ENCODE measurements at places on chromosomes 6 and 20.

GRCh38 chr6:24883618-24884017 is 52.1 kb downstream of the RIPOR2 start:
- peak; percentile 85 for DNase-seq

GRCh38 chr6:38720295-38720694 is 5.2 kb downstream of the DNAH8 start:
- peak; percentile 22 for DNase-seq

DNA sequence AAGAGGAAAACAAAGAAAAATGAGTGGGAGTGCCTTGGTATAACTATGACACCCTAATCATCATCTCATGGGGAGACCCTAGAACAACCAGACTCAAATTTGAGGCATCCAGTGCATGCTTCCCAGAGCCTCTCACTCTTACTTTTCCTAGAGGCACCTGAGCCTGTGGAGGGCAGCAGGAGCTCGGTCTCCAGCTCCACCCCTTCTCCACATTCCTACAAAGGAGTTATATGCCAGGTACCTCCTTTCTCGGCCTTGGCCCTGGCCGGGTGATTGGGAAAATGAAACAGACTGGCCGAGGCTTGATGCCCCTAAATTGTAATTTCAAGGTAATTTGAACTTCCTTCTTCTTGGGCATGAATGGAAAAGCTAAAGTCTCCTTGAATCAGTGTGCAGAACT is 761.2 kb upstream of the CHD6 start:
- DNase-seq: no peak

GRCh38 chr6:33142501-33143070 is 49.7 kb downstream of the COL11A2 start:
- no peak for DNase-seq

DNA sequence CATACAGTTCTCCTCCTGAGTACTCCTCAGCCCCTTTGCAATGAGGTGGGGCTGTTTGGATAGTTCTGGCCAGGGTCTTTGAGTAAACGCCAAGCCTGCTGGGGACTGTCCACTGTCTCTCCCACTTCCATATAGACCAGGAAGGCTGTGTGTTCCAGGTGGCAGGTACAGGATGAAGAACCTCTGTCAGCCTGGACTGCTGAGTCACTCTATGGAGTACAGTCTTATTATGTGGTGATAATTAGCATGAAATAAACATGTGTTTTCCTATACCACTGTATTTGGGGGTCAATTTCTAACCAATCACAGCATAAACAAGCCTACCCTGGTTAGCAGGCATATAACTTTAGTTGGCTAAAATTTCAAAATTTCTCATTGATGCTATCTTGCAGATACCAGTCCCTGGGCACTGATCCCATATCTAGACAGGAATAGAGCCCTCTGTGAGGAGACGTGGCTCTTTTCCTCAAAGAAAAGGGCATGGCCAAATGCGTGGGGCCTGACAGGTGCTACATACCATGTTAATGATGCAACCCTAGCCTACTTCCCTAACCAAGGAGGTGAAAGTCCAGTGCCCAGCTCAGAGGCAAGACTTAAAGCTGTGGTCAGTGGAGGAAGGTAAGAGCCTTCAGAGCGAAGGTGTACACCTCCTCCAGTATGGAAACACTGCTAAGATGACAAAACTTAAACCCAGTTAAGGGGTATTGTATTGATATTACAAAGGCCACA is 4.5 kb upstream of the ALDH8A1 start:
- no peak for DNase-seq

GRCh38 chr20:40547483-40548091 is 141.4 kb downstream of the MAFB start:
- DNase-seq: no peak

GRCh38 chr6:160420969-160421556 is 72.9 kb downstream of the SLC22A3 start:
- DNase-seq: no peak

GRCh38 chr20:54941666-54942065 is 466.3 kb downstream of the DOK5 start:
- no peak for DNase-seq

DNA sequence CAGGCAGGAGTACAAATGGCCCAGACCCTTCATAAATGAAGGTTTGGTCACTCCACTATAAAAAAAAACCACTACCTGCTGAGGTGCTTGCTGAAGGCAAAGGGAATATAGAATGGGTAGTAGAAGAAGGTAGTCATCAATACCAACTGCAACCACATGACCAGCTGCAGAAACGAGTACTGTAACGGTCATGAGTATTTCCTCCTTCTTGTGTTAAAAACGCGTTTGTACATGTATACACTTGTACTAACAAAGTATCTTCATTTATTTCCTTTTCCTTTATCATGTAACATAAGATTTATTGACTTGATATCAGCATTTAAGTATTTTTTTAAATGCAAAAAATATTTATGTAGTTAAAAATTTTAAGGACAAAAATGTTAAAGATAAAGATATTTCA is 238.6 kb downstream of the TFAP2B start:
- DNase-seq: no peak

DNA sequence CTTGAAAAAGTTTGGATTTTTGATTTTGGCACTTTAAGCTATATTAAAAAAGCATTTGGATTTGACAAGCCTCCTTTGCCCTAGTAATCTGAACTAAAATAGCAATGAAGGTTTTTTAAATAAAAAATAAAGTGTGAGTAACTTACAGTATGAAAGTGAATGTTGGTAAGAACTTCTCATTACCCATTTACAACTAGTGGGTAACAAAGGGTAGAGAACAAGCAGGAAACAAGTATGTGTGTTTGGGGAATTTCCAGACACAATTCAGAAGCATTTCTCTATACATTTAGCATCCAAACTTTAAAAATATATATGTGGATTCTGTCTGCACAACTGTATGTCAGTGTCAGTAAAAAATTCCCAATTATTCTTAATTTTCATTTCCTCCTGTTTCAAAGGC is 2.9 kb downstream of the TMEM30A start:
- DNase-seq: peak; percentile 24

GRCh38 chr6:14272737-14273085 is 155.1 kb downstream of the CD83 start:
- DNase-seq: no peak

DNA sequence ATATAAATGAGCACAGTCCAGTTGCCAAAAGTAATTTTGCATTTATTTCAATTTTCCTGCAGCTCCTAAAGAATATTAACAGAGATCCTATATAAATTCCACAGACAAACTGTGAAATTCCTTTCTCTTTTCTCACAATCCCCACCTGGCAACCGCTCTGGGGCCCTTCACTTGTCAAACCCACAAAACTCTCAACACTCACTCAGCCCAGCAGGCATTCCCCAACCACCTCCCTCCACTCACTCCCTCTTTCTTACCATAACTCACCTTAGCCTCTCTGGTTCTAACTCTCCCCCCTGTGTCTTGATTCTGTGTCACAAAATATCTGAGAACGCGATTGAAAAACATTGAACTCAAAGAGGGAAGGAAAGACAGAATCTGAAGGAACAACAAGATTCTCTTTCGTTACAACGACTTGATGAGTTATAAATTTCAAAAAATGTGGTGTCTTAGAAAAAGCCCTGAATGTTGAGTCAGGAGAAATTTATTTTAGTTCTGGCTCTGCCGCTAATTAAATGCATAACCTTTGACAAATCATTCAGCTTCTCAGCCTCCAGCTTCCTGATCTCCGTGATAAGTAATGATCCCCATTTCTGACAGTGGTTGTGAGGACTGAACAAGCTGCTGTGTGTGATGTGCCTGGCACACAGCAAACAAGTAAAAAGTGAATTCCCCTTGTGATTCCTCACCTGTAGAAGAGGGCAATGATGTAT is 87.9 kb downstream of the UNC5CL start:
- no peak for DNase-seq

DNA sequence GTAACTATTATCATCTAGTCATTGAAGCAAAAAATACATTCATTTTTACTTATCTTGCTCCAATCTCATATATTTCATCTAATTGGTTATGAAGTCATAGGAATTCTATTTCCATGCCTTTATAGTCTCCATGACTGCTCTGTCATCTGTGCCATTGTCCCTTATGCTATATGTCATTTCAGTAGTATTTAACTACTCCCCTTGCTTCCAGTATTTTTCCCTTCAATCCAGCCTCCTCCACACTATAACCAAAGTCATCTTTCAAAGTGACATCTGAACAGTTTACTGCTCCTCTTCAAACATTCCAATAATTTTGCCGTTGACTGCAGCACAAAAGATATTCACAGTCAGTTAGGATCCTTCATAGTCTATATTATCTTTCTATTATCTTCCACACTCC is 216.6 kb upstream of the HS3ST5 start:
- DNase-seq: no peak

- no peak for DNase-seq
Measured at GRCh38 chr20:62890444-62890843, 28.8 kb upstream of the TCFL5 start.

DNA sequence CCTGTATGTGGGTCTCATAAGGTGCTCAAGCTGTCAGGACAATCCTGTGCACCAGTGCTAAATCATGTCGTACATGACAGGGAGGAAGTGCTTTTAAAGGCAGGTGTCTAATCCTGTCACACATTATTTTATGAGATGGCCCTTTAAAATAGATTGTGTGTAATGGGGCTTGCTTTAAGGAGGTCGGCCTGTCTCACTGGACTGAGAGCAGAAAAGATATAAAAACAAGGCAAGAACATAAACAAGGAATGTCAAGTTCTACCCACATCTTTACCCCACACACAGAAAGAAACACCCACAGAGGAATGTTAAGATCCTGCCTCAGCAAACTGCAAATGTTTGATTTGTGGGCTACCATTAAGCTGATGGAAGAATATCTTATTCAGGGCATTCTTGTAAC is 279.0 kb downstream of the FOXA2 start:
- no peak for DNase-seq

GRCh38 chr6:2554651-2555260 is 196.0 kb downstream of the MYLK4 start:
- DNase-seq: no peak

- no peak for DNase-seq
Measured at GRCh38 chr6:100335991-100336390, 128.7 kb downstream of the SIM1 start.

DNA sequence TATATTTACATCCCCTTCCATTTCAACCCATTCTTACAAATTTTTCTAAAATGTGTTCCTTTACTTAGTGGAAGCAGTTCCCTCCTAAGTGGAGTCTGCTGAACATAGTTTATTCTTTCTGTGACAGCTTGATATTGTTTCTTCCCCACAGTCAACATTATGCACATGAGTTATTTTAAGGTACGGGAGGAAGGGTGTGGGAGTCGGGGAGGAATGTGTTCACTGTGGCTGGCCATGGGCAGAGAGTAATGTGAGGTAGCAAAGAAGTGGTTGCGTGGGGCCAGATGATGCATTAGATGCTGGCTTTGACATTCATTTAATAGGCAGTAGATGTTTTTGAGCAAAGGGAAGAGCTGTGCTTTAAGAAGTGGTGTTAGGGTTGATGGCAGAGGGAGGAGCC is 98.5 kb downstream of the ARMC2 start:
- DNase-seq: no peak

DNA sequence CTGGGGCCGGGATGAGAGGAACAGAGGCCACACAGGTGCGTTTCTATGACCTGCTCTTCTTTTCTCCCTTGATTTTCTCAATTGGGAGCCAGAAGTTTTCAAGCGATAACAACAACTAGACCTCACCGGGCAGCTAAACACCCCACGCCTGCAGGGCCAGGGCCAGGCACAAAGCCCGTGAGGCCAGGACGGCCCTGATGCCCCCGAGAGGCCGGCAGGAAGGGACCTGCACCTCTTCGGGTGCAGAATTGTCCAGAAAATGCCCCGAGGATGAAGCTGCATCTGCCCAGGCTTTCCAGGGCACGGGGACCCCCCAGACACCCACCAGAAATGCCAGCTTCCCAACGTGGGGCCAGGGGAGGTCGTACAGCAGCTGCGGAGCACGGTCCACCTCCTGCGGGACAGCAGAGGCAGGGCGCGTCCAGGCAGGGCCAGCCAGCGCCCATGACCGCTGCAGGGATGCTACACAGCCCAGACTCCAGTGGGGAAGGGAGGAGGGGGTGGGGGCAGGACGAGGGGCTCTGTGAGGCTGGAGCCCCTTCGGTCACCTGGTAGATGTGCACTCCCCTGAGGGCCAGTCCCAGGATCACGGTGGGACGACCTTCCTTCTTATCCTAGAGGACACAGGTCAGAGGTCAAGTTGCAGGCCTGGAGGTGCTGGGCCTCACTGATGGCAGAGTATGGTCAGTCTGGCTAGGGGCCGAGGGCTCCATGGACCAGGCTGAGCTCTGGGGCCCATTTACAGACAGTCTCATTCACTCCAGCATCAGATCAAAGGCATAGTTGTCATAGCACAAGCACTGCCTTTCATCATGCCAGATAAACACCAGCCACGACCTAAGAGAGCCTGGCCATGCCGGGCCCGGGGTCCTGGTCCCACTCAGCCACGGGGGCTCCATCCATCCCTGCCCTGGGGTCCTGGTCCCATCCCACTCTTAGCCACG is 16.4 kb downstream of the FRMD1 start:
- DNase-seq: no peak

DNA sequence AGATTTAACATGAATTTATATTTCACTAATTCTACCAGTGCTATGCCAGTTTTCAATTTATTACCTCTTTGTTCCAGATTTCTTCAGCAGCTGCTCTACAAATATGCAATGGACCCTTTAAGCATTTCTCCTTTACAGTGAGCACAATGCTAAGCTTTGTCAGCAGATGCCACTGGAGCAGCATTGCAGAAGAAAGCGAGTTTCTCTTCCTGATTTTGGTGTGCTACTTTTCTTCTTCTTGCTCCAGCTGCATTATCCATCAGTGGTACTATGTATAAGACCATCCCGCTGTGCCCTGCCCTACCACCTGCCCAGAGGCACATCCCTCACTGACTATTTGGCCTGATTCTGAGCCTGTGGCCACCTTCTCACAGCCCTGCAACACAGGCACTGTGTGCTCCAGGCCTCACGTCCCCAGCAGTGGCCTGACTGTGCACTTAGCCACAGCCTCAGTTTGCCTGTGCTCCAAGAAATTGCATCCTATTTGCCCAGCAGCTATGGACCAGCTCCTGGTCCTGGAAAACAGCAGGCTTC is 84.1 kb downstream of the TNFAIP3 start:
- no peak for DNase-seq

DNA sequence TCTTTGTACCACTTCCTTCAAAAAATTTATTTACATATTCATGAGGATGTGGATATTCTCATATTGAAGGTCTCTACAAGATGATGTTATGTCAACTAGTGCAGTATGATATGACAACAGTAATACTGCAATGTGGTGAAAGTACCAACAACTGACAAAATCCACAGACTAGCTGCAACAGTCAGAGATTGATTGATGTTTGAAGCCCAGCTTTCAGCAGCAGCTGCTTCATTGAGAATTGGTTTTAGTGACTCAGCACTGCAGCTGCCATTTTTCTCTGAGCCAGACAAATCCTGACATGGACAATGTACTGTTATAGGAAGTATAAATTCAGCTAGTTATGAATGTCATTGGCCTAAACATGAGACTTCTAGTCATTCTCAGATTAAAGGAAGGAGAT is 53.8 kb downstream of the PKIB start:
- no peak for DNase-seq

DNA sequence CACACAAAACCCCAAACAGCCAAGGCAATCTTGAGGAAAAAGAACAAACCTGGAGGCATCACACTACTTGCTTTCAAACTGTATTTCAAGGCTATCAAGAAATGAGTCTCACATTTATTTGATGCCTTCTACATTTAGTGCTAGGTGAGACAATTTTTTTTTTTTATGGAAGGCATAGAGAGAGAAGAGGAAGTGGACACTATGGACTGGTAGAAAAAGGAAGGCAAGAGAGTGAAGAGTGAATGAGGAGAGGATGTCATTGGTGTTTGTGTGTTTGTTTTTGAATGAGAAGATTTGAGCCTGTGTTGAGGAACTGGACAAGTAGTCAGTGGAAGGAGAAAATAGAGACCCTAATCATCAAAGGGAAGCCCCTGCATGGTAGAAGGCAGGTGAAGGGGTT is 182.0 kb upstream of the JAG1 start:
- DNase-seq: no peak

- DNase-seq: peak; percentile 96
Measured at GRCh38 chr6:36546920-36547645, at the start of gene STK38. Gene STK38, minus strand, starts transcription at chr6:36547479. Its CDS starts 7,277 bp downstream, at chr6:36540202.

Measured in activated CD4-positive, alpha-beta T cell treated with anti-CD3 and anti-CD28 coated beads, Interleukin-2, Interleukin-6, amounts not matched to agents 100 ng/mL and 50 ng/mL, durations not matched to agents 16 hours and 8 hours (primary cell).